ENCODE measurements at places on chromosomes 1 and 21.
A peak's percentile ranks its signal among the peaks of the same experiment; 100 is the strongest.

DNA sequence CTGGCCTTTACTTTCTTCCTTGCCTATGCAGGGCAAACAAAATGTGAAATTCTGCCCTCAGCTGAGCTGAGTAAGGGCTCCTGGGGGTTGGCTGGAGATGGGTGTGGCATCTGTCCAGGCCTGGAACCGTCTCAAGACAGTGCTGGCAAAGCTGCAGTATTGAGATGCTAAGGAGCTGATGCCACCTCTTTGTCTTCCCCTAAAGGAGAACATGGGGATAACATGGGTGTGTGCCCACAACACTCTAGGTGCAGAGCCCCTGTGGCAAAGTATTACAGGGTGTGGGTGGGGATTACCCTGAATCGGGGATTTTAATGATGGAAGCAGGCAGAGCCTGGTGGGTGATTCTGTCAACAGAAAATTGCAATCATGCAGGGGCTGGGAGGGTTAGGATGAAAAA, 2.5 kb upstream of the ST3GAL3 start:
- DNase-seq: peak; percentile 33

- peak; percentile 41 for DNase-seq
These were observed 1.4 kb downstream of the GUCA2A start for GRCh38 chr1:42163114-42163513.

GRCh38 chr1:217048104-217048707, 325.0 kb upstream of the ESRRG start:
- peak; percentile 3 for DNase-seq

DNA sequence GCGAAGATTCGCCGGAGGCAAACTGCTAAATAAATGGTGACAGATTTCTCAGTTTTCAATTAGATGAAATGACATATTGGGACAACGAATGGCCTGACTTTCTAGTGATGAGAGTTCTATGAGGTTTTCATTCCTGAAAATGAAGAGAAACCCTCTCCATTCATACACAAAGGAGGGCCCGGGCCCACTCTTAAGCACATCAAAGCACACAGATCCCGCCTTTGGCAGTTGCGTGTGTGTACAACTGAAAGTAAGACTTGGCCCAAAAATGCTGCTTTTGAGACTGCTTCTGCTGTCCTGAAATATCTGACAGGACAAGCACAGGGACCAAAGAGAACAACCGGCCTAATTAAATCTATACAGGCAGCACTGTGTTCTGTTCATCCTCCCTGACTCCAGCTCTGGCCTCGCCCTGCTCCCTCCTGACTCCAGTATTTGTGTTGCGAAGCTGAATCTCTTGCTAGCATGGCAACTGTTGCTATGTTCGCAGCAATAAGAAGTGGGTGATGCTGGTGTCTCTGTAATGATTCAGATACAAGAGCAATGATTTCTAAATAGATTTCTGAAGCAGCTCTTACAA, 7.4 kb downstream of the LRRC53 start:
- no peak for DNase-seq

DNA sequence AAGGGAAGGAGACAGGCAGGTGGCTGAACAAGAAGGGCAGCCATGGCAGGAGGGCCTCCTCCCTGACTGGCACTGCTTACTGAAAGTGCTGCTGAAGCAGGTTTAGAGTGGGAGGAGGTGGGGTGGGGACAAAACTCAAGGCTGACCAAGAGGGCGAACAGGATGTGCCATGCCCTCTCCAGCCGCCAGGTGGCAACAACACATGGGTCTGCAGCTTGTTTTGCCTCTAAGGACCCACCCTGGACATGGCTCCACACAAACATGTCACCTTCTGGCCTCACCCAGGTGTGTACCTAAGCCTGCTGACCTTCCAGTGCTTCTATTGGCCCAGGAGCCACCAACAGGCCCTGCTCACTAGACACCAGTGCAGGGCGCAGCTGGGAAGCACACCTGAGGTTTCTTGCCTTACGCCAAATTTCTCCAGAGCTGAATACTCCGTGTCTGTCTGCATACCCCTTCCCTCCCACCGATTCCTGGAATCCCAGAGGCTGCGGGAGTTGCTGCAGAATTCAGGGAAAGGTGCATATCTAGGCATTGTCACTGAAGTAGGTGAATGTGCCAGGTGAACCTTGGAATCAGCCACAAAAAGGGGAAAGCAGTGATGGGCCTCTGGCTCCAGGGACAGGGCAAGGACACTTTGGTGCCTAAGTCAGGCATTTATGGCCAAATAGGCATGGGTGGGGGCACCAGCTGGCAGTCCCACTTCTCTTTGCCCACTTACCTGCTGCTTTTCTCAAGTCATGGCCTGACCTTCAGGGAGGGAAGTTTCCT, 5.3 kb downstream of the PSRC1 start:
- peak; percentile 71 for DNase-seq

- DNase-seq: no peak
These were observed 30.0 kb upstream of the NRDC start for GRCh38 chr1:51908499-51908898.

DNA sequence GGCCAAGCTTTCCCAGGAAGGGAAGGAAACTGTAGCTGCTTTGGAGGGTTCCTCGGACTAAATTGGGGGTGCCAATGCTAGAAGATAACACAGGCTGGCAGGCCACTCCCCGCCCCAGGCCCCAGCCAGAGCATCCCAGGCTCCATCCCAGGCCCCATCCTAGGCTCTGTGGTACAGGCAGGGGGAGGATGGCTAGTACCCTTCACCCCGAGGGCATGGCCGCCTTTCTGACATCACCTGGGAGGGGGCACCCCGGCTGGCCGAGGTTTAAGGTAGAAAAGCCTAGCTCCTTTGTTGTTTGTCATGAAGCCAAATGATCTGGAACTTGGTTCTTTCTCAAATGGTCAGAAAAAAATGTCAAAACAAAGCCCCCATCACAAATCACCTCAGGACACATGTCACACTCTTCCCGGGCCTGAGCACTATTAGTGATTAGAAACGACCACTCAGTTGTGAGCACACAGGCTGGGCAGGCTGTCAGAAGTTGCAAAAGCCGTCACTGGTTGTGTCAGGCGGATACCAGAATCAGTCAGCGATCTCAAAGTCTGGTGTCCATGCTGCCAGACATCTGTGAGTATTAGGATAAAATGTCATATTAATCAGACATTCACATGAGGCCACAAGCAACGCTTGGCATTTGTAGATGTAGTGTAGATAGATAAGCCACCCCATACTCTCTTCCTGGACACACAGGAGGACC, 31.0 kb upstream of the ETS2 start:
- no peak for DNase-seq

DNA sequence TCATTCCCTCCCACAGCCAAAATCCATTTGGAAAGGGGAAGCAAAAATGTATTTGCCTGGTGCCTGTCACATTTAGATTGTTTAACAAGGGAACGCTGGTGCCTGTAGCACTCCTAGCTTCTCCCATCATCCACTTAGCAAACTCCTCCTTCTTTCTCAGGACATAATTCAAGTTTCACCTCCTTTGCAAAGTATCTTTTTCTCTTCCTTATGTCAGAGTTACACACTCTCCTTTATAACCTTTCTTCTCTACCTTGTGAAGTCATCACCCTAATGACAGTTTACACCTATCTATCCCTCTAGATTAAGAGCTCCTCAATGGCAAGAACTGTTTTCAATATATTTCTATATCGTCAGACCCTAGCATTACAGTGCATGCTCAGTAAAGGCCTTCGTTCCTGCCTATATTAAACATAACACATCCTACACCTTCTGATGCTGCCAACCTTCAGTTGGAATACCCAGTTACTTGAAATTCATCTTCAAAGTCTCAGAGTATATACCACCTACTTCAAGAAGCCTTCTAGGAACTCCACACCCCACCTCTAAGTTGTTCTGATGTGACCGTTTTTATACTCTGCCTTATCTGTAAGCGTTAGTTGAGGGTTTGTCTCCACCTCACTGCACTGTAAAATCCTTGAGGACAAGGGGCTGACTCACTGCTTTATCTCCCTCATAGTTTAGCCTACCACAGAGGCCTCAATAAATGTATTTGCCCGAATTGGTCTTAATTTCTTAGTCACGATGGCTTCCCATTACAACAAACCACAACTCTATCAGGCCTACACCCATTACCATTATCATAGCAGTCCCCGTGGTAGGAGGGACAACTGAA, 1.0 kb upstream of the EPS15 start:
- DNase-seq: peak; percentile 87

- peak; percentile 91 for DNase-seq
These were observed 27.5 kb downstream of the HLX start for GRCh38 chr1:220906561-220907334.

- DNase-seq: no peak
These were observed 15.7 kb downstream of the ABCG1 start for GRCh38 chr21:42234464-42235241.

DNA sequence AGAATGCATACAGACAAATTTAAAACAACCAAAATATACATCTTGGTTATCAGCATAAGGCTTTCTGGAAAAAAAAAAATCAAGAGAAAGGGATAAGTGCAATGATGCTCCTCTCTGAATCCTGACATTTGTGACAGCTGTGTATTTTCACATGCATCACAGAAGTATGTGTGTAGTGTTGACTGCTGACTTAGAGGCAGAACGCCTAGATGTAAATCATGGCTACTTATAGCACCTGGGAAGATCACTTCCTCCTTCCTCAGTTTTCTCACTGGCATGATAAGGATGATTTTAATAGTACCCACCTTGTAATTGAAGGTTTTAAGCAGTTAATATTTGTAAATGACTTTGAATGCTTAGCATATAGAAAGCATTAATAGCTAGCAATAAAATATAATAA, 112.5 kb downstream of the MRPL39 start:
- DNase-seq: no peak

DNA sequence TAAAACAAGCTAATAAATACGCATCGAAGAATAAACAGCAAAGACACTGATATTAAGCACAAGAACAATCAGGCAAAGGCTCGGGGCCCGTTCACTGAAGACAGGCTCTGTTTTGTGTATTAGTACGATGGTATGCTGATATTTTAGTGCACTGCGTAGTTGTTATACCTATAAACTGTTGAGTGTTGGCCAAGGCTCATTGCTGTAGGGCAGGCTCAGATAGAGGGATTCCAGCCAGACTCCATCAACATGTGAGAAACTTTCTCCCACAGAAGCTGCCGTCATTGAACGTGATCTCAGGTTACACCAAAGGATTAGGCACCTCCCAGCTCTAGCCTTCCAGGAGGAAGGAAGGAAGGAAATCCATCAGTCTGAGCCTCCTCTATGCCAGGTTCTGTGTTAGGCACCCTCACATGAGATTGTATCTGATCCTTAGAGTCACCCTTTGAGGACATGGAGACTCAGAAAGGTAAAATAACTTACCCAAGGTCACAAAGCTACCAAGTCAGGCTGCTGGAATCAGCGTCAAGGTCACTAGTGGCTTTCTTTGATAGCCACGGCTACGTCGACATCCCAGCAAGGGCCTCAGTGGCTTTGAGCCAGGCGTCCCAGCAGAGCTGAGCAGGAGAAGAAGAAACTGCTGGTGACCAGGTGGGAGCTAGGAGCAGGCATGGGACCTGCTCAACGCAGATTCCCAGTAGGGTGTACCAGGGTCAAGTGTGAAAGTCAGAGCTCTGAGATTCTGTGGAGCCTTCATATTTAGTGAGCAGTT, 14.8 kb downstream of the BCAR3 start:
- DNase-seq: peak; percentile 76

- DNase-seq: no peak
These were observed 865 bp downstream of the ATP5IF1 start for GRCh38 chr1:28236656-28237322.

DNA sequence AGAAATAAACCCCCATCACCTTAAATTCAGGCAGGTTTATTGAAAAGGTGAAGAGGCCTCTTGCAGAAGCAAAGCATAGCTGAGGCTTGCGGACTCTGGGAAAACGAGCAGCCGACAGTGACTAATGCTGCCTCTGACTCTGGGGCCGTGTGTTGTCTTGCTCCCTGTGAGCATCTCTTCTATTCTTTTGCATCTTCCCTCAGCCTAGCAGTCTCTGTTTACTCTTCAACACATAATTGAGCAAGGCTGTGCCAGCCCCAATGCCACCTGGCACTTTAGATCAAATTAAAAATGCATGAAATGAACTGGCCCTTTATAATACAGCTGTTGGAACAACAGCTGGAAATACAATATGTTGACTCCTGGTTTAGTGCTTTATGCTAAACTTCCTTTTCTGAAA, 18.4 kb upstream of the REG4 start:
- DNase-seq: no peak

DNA sequence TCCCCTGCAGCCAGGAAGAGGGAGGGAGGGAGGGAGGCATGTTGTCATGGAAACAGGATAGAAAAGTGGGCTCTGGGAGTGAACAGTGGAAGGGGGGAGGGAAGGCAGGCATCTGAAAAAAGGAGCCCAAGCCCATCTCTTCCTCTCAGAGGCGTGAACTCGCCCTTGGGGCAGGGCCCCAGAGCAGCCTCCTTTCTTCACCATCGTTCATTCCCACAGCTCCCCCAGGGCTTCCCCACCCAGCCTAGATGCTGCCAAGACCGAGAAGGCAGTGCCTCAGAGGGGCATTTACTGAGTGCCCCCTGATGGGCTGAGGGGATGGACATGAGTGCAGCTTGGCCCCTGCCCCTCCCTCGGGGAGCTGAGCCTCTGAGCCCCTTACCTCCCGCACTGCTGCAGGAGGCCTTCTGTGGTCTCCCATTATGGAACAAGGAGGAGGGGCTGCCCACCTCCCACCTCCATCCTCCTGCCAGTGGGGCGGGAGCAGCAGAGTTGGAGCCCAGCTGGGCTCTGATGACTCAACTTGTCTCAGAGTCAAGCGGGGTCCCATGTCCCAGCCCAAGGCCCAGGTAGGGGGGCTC, 39.1 kb upstream of the KIF21B start:
- DNase-seq: no peak

DNA sequence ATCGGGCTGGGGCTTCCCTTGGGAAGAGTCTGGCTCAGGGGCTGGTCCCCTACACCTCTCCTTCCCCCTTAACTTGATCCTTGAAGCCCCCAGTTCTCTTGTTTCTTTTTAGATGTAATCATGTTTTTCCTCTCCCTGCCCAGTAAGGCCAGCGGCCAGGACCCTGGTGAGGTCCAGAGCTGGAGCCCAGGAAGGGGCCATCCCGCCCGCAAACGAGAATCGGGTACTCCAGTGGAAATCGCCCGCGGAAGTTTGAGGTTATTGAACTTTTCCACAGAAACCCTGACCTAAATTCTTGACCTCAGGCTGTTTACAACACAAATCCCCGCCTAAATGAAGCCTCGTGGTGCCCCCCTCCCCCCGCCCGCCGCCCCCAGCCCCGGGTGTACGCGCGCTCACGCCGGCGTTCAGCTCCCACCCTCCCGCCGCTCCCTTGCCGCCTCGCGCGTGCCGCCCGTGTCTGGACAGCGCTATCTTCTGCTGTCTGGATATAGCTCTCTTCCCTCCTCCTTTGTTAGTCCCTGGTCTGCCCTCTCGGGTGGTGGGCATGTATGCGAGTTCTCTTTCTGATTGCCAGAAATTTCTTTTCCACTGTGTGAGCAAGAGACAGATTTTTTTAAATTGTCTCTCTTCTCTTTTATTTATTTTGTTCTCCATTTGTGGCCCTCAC, 165.9 kb upstream of the CACNA1E start:
- DNase-seq: no peak

GRCh38 chr1:33364565-33364918, 43.6 kb upstream of the A3GALT2 start:
- DNase-seq: no peak

Measured in EH (cell line).